Cerebellar nuclear complex (tissue), 1 donor: ENCODE measurements at places on chromosomes 3 and 15.
A peak's percentile ranks its signal among the peaks of the same experiment; 100 is the strongest.

GRCh38 chr3:63344661-63345060 lies 66.6 kb downstream of the SYNPR start:
- DNase-seq, result no peak

GRCh38 chr3:115644391-115644790 lies 21.1 kb downstream of the GAP43 start:
- DNase-seq, result no peak

DNA sequence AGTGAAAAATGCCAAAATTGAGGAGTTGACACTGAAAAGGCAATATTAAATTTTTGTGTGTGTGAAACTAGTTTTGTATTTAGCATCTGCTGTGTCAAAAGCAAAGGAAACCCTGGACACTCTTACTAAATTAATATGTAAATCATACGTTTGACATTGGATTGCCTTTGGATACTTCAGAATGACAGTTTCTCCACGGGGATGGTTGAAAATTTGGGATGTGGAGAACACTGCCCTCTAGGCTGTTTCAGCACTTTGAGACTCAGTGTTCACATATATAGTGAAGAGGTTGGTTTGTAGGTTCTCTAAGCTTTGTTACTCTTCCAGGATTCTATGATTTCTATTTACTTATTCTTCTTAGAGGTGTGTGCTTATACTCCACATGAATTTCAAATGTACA lies 3.0 kb downstream of the ROBO2 start:
- DNase-seq, result peak; percentile 9

DNA sequence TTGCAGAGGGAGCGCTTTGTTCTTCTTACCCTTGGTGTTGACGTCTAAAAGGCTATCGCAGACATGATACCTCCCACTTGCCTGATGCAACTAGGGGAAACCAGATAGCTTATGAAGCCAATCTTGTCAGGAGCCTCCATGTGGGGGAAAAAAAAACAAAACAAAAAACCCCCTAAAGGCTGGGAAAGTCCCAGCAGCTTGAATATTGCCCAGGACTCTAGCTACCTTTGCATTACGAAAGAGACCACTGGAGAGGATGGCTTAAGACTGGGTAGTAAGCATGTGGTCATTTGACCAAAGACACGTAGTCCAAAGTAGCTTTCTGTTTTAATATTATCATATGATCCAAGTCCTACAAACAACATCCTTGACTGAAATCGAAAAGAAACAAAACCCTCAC lies 120.7 kb upstream of the WNT5A start:
- DNase-seq, result no peak

DNA sequence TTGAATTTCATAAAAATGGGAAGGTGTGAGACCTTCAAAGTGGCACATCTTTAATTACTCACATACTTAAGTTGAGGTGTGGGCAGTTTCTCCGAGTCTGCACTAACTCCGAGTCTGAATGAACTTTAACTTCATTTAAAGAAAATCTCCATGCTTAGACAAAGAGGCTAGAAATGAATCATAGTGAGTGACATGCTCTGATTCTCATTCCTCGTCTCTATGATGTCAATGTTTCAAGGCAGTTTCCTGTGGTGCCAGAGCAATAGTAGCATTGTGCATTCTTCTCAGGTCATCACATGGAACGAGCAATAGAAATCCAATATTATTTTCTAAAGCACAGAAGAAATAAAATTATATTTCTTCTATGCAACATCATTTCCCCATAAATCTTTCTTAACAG lies 224.8 kb downstream of the KCNMB2 start:
- DNase-seq, result no peak

- DNase-seq, result no peak
These were observed 16.6 kb downstream of the CHCHD6 start for GRCh38 chr3:126720596-126720995.

DNA sequence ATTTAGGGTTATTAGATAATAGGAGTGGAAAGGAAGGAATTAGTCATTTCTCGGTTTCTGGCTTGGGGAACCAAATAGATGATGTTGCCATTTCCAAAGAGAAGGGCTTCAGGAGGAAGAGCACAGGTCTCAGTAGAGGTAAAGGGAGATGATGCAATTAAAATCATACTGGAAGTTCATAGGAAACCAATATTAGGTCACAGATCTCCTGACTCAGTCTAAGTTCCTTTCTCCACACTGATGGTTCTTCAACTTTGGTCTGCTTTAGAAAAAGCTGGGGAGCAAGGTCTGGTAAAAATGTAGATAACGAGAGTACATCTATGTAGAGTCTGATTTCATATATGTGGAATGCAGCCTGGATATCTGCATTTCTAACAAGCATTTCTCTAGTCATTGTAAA lies 130.9 kb downstream of the POLQ start:
- DNase-seq, result no peak

DNA sequence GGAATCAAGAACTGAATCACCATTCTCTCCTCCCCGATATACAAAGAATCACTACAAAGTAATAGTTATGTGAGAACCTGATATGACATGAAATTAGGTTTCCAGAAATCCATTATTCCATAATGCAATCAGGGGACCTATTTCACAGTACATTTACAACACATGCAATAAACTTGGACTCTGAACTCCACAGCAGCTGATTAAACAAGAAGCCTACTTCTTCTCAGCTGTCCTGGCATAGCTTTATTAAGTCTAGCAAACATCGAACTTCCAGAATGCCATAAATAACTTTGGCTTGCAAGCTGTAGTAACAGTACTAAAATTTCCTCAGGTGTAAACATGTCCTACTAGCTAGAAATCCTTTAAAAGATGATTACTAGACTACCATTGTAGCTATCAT lies 17.8 kb downstream of the PDCD10 start:
- DNase-seq, result no peak

GRCh38 chr3:105354429-105354828 lies 12.3 kb upstream of the ALCAM start:
- no peak for DNase-seq

GRCh38 chr3:157529751-157530150 lies 26.5 kb upstream of the VEPH1 start:
- DNase-seq, result no peak

GRCh38 chr3:48038971-48039481 lies 22.8 kb upstream of the MAP4 start:
- no peak for DNase-seq

DNA sequence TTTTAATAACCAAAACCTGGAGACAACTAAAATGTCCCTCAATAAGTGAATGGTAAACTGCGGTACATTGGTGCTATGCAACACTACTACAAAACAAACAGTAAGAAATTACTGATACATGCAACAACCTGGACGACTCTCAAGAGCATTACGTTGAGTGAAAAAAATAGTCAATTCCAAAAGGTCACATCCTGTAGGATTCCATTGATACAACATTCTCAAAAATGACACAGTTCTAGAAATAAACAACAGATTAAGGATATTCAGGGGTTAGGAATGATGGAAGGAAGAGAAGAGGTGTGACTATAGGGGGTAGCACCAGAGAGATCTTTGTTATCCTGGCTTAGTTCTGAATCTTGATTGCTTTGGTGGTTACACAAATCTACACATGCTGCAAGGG lies 72.2 kb downstream of the ZNF148 start:
- DNase-seq, result no peak

- DNase-seq, result no peak
These were observed 18.8 kb upstream of the GUCA1C start for GRCh38 chr3:108972482-108972881.
